ENCODE measurements at places on chromosomes 3 and 15.

DNA sequence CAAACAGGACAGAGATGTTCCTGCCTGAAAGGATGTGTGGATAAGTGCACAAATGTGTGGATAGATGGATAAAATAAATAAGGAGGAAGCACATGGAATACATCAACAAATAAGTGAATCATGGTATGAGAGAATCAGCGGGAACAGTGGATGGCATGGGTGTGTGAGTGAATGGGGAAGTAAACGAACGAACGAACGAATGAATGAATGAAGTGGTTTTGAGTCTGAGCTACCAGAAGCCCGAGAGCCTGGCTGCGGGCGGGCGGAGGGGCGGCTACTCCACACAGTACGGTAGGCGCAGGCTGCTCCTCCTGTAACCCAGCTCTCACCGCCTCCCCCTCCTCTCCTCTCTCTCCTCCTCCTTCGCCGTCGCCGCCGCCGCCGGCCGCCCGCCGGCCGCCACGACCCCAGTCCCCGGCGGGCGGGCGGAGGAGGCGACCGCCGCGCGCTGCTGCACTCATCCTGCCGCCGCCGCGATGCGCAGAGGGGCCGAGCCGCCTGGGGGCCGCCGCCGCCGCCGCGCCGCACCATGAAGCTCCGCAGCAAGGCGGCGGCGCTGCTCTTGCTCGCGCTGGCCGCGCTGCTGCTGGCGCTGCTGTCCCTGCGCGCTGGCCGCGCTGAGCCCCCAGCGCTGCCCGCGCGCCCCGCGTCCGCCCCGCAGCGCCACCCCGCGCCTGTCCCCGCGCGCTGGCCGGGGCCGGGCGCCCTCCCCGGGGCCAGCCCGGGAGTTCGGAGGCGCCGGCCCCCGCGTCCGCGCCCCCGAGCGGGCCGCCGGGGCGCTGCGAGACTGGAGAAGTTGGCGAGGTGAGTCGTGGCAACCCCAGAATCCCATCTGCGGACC lies at the start of gene GXYLT2:
TSS of gene GXYLT2 (plus strand) at position 342 of the 841 bp plus-strand sequence. CDS start at position 530, 188 bp downstream.
- no peak for DNase-seq

DNA sequence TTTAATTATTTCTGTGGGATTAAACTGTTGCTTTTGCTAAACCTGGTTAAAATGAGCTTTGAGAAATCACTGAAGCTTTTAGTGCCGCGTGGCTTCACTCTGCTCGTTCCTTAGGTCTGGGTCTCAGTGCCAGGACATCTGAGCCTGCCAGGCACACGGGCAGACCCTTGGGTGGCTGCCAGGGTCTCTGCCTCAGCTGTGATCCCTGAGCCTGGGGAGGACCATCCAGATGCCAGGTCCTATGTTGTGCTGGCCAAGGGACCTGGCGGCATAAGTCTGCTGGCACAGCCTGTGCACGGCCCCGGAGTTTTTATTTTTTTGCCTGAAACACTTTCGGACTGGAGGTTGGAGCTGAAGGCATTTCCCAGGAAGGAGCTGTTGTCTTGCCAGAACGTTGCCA lies 328.1 kb downstream of the LRTM1 start:
- DNase-seq: no peak

GRCh38 chr3:171809861-171810628 lies at the start of gene PLD1:
PLD1 (minus strand) TSS chr3:171810483; CDS start chr3:171738051, 72,432 bp downstream.
- no peak for DNase-seq

DNA sequence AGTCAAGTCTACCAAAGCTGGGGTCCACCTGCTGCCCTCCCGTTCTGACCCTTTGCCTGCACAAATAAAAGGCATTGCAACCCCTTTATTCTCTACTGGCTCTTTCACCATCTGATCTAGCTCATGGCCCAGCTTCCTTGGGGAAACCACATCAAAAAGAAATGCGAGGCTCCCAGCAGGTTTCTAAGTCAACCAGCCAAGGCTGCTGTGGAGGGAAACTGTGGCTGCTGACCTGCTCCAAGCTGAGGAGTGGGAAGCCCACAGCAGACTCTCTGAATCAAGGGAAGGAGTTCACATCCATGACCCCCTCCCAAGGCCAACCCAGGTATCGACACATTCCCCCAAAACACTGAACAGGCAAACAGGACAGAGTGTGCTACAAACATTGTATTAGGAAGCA lies 25.2 kb upstream of the SLCO2A1 start:
- no peak for DNase-seq

- DNase-seq: no peak
Measured at GRCh38 chr3:14132120-14132519, 7.3 kb downstream of the TMEM43 start.

GRCh38 chr15:75590239-75590638 lies 11.1 kb upstream of the PTPN9 start:
- DNase-seq: no peak

GRCh38 chr3:170589113-170589512 lies 3.2 kb upstream of the SLC7A14 start:
- DNase-seq: peak; percentile 25

- DNase-seq: no peak
Measured at GRCh38 chr3:115165701-115166100, 18.6 kb upstream of the ZBTB20 start.

GRCh38 chr3:72192572-72192971 lies 407.6 kb upstream of the PROK2 start:
- DNase-seq: no peak

DNA sequence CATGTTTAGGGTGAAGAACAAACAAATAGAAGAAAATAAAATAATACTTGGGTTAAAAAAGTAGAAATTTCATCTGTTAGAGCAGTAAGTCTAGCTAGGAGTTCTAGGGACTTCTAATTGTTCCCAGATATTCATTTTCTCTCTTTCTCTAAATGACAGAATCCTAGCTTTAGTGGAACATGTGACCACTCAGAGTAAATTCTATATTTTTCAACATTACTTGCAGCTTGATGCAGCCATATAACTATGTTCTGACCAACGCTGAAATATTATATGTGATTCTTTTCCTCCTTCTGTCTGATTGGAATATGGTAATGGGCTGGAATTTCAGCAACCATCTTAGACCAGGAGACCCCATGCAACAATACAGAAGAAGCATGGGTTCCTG lies 8.1 kb downstream of the PTX3 start:
- DNase-seq: no peak

DNA sequence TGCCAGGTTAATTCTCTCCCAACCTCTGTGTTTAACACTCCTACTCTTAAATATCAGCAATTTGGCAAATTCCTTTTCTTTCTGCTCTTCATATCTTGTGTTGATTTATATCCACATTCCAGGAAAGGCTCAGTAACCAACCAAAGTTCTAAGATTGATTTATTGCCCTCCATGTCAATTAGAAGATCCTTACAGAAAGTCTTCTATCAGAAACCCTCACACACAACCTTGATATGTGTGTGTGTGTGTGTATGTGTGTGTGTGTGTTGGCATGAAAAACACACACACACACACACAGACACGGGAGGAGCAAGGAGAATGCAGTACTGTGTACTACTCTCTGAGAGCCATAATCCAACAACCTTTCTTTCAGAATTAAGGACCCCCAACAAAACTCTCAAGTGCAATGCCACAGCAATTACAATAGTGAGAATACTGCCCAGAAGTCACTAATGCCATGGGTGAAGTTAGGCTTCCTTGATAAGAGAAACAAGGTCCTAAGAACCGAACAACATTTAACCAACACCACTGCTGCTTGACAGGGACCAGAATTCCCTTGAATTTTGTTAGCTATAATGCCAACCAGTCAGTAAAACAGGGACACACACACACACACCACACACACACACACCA lies 1.1 kb downstream of the LSAMP start:
- no peak for DNase-seq

GRCh38 chr3:184712248-184713039 lies 580 bp upstream of the MAGEF1 start:
- DNase-seq: no peak

DNA sequence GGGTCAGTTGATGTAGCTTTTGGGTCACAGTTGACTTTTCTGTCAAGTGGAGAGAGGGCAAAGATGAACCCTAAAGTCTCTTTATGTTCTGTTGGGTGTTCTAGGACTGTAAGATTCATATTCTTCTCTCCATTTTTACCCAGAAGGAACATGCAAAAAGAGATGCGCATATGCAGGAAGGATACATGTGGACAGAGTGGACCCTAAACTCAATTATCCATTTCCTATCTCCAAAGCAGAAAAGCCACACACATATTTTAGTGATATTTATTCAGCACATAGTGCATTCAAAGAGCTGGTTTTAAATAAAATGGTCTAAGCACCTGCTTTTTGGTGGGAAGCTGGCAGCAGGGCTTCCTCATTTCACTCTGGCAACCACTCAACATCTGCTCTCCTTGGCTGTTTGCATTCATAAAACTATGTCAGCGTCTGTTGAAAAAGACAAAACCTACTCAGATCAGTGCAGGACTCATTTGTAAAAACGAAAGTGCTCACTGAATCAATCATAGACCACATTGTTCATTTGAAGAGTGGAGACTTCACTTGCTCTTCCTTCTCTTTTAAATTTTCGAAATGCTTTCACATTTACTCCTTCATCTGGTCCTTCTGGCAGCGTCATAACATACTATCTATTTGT lies 96.6 kb downstream of the SEMA6D start:
- DNase-seq: no peak

DNA sequence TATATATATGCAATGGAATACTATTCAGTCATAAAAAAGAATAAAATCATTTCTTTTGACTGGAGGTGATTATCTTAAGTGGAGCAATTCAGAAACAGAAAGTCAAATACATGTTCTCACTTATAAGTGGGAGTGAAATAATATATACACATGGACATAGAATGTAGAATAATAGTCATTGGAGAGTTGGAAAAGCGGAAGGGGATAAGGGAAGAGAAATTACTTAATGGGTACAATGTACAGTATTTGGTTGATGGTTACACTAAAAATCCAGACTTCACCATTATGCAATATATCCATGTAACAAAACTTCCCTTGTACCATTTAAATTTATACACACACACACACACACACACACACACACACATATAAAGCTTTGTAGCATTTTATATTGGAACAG lies 84.3 kb downstream of the RAP2B start:
- no peak for DNase-seq

- DNase-seq: no peak
Measured at GRCh38 chr15:66294932-66295235, 1.5 kb downstream of the DIS3L start.

- no peak for DNase-seq
Measured at GRCh38 chr15:29675791-29676301, 146.4 kb downstream of the TJP1 start.

DNA sequence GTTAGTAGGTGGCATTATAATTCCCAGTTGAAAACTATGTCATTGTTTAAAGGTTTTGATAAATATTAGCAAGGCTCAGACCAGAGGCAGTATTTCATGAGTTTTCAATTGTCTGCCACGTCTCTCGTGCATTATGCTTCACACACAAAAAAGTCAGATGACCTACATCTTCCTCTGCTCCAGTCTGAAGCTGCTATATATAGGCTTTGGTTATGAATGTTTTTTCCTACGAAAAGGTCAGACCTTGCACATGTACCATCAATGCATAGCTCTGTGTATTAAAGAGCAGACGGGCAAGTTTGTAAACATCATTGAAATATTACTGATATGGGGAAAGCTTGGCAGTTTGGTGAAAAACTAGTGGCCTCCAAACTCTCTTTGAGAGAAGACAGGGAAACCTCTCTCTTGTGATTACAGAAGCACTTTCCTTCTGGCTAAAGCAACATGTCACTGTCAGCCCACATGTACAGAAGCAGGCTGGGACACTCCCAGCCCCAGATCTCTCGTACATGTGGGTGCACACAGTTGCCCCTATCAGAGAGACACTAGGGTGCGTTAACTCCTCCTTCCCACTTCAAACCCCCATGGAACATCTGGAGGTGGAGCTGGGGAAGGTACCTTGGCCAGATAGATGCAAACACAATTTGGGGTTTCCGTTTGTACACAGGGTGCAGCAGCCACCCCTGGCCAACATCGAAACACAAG lies 184.0 kb upstream of the BCL6 start:
- no peak for DNase-seq

All from NCI-H1436 treated with DMSO at 0.1 percent for 48 hours (cell line).